Fibroblast of mammary gland (primary cell): ENCODE measurements at places on chromosomes 5 and 9.

DNA sequence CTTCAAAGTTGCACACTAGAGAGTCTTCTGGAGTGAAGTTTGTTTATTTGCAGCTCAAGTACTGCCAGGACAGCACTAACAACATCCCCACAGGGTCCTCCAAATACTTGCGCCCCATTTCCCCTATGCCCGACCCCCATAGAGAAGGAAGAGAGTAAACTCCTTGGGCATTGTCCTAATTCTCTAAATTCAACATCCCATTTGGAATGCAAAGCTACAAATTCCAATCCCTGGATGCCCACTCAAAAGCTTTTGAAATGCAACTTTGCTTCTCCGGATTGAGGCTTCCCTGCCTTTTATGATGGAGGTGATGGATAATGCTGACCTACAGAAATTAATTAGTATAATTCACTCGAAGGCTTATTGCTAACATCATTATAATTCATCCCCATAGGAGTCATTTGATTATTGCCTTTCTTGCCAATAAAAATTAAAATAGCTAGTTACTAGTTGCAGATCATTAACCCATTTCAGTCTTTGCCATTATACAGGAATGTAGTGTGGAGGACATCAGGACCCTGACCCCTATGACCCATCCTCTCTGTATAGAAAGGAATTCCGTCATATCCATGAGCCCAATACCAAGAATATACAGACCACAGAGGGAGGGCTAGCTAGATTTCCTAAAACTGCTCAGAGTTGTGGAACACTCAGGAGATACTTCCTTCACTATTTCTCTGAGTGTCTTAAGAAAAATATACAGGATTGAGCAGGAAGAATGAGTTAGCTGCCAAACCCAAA is 277.6 kb downstream of the ZNF608 start:
- no peak for DNase-seq

DNA sequence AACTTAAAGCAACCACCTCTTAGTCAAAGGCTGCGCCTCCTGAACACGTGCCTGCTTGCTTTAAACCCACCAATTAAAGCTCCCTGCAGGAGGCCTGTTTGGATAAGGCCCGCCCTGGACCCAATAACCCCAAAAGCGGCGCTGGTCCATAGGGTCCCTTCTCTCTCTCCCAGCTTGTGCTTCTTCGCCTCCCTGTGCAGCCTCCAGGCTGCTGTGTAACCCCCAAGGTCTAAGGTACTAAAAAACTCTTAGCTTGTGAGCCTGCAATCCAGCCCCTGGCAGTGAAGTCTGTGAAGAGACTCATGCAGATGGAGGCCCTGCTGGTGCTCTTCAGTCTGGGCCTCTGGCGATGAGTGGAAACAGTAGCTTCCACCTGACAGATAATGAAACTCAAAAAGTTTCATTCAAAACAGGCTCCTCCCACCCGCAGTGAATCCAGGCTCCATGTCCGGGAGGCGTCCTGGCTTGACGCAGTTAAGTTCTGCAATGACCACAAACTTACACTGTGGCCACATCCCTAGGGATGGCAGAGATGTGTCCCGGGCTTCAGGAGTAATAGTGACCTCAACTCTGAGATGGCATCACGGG is 97.3 kb downstream of the PRRT1B start:
- DNase-seq, result no peak

DNA sequence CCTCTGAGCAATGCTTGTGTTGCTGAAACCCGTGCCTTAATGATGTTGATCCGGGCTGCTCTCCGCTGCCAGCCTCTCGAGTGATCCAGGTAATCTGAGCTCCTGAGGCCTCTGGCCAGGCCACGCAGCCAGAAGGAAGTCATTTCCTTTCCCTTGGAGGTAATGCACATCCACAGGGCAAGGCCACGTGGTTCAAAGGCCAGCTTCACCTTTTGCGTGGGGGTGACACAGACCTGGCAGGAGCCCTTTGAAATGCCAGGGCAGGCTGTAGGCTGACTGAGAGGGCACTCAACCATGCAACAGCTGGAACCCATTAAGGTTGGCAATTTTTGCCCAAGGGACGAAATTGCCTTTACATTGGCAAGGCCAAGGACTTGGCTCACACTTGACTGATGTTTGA is 80.4 kb downstream of the LIX1 start:
- DNase-seq, result no peak

- DNase-seq, result no peak
Measured at GRCh38 chr5:1299961-1300360, 5.1 kb upstream of the TERT start.

DNA sequence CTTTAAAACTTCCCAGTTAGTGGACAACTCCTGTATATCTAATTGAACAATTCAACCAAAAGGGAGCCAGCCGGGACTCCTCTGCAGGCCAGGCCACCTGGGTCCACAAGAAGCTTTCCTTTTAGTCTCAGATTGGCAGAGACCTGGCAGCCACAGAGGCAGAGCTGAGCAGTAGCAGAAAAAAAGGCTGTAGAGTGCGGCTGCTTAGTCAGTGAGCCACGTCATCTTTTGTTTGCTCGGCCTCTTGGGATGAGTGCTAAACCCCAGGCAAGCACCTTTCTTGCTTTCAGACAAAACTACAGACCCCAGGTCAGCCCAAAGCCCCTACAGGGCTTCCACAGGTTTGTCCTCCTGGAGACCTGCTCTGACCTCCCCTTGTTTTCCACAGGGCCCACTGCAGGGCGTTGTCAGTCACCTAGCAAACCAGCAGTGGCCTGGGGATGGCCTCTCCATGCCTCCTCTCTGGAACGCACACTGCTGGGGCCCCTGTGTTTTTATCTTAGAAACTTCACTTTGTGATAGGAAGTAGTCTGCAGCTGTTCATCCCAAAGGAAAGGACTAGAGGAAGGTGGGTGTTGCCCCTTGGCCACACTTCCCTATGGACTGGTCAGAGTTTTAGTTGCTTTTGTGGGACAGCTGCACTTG is 49.9 kb downstream of the SHB start:
- peak; percentile 84 for DNase-seq

DNA sequence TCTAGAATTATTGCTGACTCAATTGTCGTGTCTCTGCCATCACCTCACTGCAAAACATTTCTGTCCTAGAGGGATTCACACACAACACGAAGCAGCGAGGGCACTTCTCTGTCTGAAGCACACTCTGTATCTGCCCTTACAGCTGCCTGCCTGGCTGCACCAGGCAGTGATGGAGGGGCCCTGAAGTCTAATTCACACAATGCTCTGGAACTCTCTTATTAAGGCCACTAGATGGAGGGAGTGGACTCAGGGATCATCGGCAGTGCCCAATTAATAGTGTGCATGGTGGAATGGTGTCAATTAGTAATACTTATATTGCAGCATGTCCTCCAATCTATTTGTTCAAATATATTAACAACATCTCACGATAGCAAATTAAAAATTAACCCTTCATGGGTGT is 157.5 kb upstream of the MAP1B start:
- no peak for DNase-seq

GRCh38 chr9:4207123-4207875 is 92.6 kb downstream of the GLIS3 start:
- DNase-seq, result no peak

DNA sequence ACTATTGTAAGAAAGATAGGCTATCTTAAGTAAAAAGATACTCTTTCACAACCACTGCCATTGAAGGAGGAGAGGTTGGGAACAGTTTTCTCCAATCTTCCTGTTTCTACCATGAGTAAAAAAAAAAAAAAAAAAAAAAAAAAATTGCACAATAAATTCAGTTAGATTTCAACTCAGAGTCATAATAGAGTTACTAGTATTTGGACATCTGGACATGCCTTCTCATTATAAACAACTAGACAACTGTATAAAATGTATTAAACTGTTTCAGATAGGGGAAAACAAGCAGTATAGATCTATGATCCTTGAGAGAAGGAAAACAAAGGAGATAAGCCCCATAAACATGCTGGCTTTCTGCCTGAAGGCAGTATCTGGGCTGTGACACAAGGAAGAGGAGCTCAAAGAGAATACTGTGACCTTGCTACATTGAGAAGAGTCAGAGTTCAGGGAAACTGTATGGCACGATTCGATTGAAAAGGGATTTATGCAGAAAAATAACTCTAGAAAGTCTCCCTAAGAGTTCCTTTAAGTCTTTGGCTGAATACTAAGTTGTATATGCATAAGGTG is 249.2 kb upstream of the POU5F2 start:
- DNase-seq, result peak; percentile 9

DNA sequence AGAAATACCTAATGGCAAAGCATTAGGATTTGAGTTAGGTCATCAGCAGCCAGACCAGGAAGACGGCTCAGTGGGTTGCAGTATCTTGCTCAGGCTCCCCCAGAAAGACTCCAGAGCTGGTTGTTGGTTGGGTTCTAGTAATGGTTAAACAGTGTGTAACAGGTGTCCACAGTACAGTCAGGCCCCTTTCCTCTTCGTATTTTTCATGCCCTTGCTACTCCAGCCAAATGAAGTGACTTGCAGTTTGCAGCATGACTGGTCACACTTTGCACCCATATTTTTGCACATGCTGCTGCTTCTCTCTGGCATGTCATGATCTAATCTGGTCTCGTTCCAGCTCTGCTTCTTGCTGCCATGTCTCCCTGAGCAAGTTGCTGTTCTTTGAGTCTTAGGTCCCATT is 60.6 kb upstream of the TRPC7 start:
- DNase-seq, result no peak

DNA sequence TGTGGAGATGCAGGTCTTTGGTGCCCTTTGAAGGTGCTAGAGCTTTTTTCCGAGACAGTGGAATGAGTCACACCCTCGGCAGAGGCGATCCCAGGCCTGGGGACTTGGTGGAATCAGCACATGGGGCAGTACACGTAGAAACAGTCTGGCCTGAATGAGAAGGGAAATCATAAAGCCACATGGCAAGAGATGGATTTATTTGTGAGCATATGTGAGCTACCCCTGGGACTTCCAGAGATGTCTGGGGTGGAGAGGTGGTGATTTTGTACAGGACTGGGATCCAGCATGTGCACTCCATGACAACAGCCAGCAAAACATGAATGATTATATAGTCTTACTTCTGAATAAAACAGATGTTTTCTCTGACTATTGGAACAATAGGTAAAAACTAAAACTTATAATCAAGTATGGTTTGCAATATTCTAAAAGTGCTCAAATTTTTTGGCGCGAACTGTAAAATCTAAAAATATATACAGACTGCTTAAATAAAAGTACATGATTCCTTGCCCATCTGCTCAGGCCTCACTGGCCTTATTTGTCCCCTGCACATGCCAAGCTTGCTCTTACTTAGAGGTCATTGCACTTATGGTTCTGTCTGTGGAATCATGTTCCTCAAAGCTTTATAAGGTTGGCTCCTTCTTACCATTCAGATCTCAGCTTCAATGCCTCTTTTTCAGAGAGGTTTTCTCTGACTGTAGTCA is 54.7 kb upstream of the SMARCA2 start:
- DNase-seq, result no peak

DNA sequence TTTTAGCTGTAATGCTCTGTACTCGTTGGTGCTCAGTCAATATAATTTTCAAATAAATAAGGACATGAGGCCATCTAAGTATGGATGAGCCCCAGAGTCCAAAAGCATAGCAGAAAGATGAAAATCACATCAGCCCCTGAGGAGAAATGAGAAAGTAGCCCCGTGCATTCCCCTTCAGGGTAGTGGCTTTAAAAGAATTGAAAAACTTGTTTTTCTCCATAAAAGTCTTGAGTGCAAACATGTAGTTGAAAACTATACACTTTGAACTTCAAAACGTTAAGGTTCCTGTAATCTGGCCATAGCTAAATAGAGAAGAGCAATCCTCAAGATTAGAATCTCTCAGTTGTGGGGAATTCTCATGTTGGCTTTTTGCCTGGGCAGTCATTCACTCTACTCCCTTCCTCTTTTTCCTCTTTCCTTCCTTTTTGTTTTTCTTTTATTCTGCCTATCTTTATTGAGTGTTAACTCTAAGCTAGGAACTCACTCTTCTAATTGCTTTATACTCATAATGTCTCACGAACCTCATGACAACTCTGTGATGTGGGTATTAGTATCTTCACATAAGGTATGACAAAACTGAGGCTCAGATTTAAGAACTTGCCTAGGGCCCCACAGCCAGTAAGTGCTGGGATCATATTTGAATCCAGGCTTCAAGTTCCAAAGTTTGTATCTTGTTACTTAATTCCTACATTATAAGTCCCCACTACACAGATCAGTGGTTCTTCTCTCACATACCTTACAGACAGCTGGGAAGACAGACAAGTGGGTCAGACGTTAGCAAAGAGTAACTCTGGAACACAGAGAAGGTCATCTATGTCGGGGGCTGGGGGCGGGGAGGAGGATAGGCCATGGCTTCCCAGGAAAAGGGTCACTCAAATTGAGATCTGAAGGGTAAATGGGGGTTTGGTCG is 46.4 kb upstream of the ABCA1 start:
- DNase-seq, result no peak

- DNase-seq, result peak; percentile 76
Measured at GRCh38 chr9:85224729-85225128, 517.0 kb downstream of the AGTPBP1 start.

- DNase-seq, result no peak
Measured at GRCh38 chr5:50576265-50576664, 90.2 kb upstream of the PARP8 start.

GRCh38 chr5:88833371-88834130 is 49.4 kb downstream of the MEF2C start:
- DNase-seq, result peak; percentile 72

GRCh38 chr5:135392256-135392655 is 6.8 kb downstream of the MACROH2A1 start:
- peak; percentile 84 for DNase-seq

DNA sequence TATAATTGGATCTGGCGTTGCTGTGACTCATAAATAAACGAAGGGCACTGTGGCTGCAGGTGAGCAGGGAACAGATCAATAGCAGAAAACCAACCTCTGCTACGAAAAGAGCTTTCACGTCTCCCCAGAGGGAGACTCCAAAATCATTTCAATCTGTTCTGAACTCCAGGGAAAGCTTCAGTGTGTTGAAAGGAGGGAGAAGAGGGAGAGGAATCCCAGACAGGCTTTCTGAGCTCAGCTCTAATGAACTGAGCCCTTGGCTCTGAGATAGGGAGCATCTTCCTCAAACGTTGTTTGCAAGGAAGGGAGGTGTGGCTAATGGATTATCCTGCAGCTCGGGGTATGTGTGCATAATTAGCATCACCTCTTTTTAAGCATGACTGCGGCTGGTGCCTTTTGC is 288.0 kb upstream of the IRX4 start:
- no peak for DNase-seq

DNA sequence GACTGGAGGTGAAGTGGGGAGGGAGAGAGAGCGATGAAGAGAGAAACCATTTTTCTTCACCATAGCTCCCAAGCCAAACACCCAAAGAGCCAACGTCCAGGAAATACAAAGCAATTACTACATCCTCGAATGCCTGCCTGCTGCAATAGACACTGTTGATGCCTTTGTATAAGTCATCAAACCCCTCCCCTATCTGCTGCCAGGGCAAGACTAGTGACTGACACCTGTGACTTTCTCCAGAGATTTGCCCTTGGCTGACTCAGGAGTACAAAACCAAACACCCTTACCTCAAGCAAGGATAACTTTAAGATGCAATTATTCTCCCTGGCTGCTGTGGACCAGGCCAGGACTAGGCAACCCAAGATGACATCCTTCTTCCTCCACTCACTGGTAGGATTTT is 81.8 kb upstream of the RASA1 start:
- DNase-seq, result no peak
